ENCODE measurements at places on chromosomes 1 and 21.
A peak's percentile ranks its signal among the peaks of the same experiment; 100 is the strongest.

- DNase-seq: no peak
These were observed 45.0 kb upstream of the PDE9A start for GRCh38 chr21:42608446-42608845.

- DNase-seq: no peak
These were observed 745 bp downstream of the MUL1 start for GRCh38 chr1:20507248-20507563.

GRCh38 chr1:13823936-13824335 lies 123.9 kb downstream of the PRDM2 start:
- no peak for DNase-seq

DNA sequence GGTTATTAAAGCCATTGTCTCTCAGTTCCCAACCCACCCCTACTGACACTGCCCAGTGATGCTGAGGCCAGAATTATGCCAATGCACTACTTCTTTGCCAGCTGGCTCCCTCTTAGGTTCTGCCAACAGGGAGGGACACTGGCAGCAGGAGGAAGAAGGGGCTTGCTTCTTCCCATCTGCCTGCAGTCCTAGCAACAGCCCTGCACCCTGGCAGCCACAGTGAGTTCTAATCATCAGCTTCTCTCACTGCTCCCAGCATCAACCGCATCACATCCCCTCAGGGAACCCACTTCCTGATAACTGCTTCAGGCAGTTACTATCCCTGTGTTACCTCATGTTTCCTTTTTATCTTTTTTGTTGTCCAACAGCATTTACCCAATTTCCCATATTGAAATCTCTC lies 86.2 kb downstream of the UBR4 start:
- DNase-seq: no peak

GRCh38 chr1:215004121-215004827 lies 78.3 kb upstream of the KCNK2 start:
- DNase-seq: no peak

GRCh38 chr1:52927212-52928014 lies at the start of gene SCP2:
Gene SCP2, plus strand, starts transcription at chr1:52927276. Its CDS starts 121 bp downstream, at chr1:52927397.
- DNase-seq: peak; percentile 68

DNA sequence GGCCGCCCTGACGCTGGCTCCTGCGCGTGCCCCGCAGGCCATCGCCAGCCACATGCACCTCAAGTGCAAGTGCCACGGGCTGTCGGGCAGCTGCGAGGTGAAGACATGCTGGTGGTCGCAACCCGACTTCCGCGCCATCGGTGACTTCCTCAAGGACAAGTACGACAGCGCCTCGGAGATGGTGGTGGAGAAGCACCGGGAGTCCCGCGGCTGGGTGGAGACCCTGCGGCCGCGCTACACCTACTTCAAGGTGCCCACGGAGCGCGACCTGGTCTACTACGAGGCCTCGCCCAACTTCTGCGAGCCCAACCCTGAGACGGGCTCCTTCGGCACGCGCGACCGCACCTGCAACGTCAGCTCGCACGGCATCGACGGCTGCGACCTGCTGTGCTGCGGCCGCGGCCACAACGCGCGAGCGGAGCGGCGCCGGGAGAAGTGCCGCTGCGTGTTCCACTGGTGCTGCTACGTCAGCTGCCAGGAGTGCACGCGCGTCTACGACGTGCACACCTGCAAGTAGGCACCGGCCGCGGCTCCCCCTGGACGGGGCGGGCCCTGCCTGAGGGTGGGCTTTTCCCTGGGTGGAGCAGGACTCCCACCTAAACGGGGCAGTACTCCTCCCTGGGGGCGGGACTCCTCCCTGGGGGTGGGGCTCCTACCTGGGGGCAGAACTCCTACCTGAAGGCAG lies 23.4 kb upstream of the ARF1 start:
- no peak for DNase-seq

- no peak for DNase-seq
These were observed 317.9 kb downstream of the LTN1 start for GRCh38 chr21:28674763-28675162.

GRCh38 chr21:35405981-35406380 lies 356.9 kb upstream of the RUNX1 start:
- no peak for DNase-seq

DNA sequence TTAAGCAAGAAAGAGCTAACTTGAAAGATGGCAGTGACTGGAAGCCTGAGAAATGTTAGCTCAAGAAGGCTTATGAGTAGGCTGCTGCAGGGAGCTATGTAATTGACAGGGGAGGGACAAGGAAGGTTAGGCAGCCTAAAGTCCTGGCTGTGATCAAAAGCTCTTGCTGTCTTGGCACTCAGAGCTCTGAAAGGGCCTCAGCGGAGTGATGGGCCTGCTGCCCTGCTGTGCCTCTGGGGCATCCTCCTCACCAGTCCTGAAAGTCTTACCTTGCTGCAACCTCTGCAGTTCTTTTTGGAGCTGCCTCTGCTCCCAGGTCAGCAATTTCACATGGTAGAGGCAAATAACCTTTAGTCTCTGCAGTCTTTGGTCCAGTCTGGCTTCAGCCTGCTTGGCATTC lies 1.8 kb downstream of the CCDC190 start:
- DNase-seq: no peak

DNA sequence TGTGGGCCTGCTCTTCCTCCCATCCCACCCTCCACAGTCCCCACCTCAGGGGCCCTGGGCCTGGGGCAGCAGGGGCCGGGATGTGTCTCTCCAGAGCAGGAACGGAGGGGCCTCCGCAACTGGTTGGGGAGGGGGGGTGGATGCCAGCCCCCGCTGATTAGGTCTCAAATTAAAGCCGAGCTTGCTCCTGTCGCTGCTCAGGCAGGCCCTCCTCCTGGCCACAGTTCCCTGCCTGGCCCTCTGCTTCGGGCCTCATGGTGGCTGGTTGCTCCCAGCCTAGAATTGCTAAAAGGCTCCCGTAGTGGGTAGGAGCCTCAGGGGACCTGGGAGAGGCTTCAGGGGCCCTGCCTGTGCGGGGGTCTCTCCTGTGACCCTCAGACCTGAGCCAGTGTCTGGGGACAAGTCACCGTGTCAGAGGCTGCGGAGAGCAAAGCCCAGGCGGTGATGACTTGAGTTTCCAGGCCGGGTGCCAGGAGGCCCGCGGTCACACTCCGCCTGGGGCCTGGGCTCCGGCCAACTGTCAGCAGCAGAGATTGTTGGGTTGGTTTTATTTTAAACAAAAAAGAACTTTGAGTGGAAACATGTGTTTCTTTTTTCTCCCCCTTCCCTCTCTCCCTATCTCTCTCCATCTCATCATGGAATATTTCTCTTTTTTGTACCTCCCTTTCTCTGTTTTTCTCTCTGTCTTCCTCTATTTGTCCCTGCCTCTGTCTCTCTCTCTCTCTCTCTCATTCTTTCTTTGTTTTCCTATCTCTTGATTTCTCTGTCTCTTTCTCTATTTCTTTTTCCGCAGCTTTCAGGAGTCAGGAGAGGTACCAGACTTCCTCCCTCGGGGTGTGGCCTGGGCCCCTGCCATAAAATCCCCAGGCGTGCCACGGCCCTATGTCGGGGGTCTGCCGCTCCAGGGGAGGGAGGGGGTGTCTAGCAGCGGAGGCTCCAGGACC lies 20.0 kb upstream of the EPHA2 start:
- DNase-seq: no peak

- DNase-seq: no peak
These were observed 2.6 kb downstream of the NAXE start for GRCh38 chr1:156594190-156594589.

DNA sequence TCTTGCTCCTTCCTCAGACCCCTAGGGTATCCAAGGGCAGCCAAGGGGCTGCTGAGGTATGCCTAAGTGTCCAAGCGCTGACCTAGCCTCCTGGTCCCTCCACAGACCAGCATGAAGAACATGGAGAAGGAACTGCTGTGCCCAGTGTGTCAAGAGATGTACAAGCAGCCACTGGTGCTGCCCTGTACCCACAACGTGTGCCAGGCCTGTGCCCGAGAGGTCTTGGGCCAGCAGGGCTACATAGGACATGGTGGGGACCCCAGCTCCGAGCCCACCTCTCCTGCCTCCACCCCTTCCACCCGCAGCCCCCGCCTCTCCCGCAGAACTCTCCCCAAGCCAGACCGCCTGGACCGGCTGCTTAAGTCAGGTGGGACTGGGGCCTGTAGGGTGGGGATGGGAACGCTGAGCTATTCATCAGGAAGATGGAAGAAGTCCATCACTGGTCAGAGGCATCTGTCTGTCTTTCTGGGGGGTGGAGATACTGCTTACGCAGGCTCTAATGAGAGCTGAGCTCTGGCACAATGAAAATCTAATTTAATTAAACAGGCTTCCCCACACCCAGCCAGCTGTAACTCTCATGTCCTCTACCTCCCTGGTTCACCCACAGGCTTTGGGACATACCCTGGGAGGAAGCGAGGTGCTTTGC lies 1.8 kb downstream of the TRIM46 start:
- DNase-seq: no peak

DNA sequence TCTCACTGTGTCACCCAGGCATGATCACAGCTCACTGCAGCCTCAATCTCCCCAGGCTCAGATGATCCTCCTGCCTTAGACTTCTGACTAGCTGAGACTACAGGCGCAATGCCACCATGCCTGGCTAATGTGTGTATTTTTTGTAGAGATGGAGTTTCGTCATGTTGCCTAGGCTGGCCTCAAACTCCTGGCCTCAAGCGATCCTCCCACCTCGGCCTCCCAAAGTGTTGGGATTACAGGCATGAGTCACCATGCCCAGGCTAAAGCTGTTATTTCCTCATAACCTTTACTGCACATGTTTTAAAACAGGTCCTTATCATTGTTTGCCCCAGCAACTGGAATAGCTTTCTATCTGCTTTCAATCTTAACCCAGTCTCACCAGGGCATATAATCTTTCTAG lies 2.9 kb downstream of the SARS1 start:
- DNase-seq: no peak

DNA sequence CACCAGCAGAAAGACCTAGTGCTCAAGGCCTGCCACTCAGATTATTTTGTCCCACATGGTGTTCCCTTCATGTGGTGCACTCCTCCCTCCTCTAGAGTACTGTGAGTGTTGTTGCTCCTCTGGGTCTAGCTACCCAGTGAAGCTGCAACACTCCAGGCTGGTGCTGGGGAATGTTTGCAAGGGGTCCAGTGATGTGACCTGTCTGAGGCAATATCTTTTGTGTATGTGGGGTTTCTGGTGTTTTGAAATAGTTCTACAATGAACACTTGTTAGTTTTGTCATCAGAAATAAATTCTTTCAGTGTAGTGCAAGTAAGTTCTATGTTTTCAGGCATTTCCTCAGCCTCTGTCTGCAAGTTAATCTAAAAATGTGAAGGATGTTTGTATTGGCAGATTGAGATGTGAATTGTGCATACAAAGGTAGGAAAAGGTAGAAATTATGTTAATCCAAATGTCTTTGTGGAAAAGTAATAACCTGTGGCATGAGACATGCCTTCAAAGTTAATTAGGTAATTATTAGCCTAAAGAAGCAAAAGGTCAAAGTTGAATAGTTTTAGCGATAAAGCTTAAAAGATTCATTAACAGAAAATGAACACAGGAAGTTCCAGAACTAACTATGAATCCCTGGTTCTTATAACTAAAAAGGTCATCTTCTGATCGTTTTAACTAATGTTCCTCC lies 616.8 kb downstream of the LTN1 start:
- no peak for DNase-seq

GRCh38 chr1:58346036-58346355 lies 200.5 kb downstream of the OMA1 start:
- no peak for DNase-seq

DNA sequence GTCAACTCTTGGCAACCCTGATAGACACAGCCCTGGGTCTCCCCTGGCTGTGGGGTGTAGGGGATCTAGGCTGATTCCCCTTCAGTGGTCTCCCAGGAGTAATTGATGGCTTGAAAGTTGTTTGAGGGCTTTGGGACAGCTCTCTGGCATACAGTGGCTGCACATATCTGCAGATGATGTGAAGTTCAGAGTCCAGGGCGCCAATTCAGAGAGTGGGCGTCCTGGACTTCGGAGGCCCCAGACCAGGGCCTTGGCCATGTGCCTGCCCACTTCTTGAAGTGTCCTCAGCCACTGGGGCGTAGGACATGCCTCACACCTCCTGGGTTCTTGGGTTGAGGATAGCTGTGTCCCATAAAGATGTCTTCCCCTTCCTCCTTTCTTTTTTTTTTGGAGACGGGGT lies 2.6 kb downstream of the INAVA start:
- DNase-seq: no peak

GRCh38 chr1:11563560-11564069 lies 84.7 kb downstream of the DISP3 start:
- DNase-seq: no peak

- DNase-seq: no peak
These were observed 433.1 kb upstream of the KAZN start for GRCh38 chr1:14165371-14165801.

DNA sequence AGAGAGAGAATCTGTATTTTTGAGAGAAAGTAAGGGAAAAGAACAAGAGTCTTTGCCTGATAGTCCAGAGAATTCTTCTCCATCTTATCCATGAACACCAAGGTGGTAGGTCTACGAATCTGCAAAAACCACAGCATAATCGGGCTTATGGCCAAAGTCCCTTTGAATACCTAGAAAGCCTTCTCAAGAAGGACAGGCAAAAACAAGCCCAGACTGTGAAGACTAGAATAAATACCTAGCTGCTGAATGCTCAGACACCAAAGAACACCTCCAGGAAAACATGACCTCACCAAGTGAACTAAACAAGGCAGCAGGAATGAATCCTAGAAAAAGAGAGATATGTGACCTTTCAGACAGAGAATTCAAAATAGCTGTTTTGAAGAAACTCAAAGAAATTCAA lies 79.2 kb downstream of the HFM1 start:
- DNase-seq: no peak

DNA sequence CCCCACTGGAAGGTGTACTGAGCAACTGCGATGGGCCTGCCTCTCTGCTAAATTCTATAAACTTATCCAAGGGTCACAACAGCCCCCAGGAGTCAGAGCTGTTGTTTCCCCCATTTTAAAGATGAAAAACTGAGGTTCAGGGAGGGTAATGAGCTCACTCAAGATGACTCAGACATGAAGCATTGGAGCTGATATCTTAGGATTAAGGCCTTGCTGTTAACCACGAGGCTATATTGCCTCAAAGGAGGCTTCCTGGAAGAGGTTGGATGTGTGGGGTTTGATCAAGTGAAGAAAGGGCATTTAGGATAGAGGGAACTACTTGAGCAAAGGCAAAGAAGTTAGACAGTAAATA lies 6.7 kb downstream of the LDLRAP1 start:
- DNase-seq: no peak

- DNase-seq: no peak
These were observed 249.3 kb downstream of the ATG4C start for GRCh38 chr1:63033211-63033610.

GRCh38 chr1:216388558-216388957 lies 34.7 kb downstream of the USH2A start:
- no peak for DNase-seq

All from amygdala (tissue), 56 donors.